ENCODE measurements at places on chromosomes 11 and 22. TPM values are rescaled to one million over a fixed set of nuclear protein-coding genes. Genes with fewer than 3 reads are reported as not detected.

- H3K4me1 ChIP-seq: peaks cover 2% of the 10 kb centered on the region
- H3K27me3 ChIP-seq: no peaks in the 10 kb centered on the region
- H3K27ac ChIP-seq: no peak overlapping the region
Measured at GRCh38 chr11:119298726-119299125, 18.2 kb downstream of the MCAM start.

DNA sequence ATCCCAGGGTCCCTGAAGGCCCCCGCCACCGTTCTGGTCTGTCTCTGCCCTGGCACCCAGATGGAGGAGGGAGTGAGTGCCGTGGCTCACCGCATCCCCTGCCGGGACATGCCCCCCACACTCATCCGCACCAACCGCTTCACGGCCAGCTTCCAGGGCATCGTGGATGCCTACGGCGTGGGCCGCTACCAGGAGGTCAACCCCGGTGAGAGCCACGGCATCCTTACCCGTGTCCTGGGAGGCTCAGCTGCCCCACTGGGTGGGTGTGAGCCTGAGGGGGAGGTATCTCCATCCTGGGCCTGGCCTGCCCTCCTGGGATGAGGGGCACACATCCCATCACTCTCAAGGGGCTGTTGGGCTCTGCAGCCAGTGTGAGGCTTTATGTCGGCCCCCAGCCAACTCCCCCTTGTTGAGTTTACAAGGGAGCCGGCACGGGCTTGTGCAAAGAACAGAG is 6.1 kb downstream of the TCIRG1 start:
- H3K36me3 ChIP-seq: peaks cover 2% of the 10 kb centered on the region
- peaks cover 8% of the 10 kb centered on the region for H3K4me1 ChIP-seq
- no peak overlapping the region for H3K4me3 ChIP-seq
- H3K27me3 ChIP-seq: no peaks in the 10 kb centered on the region
- no peak overlapping the region for H3K27ac ChIP-seq
- DNase-seq: no peak

DNA sequence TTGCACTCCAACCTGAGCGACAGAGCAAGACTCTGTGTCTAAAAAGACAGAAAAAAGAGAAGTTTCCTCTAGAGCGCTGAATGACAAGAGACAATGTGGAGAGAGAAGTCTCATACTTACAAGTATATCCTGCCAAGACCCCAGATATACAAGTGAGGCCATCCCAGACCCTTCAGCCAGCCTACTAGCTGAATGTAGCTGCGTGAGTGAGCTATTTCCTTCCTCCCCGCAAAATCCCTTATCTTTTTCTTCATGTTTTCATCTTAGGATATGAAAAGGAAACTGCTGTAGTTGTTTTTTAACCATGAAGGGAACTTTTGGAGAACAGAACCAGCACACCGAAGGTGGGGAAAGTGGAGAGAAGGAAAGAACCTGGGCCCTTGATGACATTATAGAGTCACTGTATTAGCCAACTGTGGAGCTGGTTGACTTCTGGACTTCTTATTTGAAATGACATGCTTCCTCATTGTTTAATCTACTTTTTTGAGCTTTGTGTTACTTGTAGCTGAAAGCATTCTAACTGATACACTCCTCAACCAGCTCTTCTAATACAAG is 4.4 kb upstream of the DDX17 start:
- no peak overlapping the region for H3K27ac ChIP-seq
- no peaks in the 10 kb centered on the region for H3K27me3 ChIP-seq
- H3K4me1 ChIP-seq: peaks cover 22% of the 10 kb centered on the region
- H3K4me3 ChIP-seq: no peak overlapping the region
- DNase-seq: no peak

- no peak overlapping the region for H3K4me3 ChIP-seq
- DNase-seq: no peak
- no peaks in the 10 kb centered on the region for H3K4me1 ChIP-seq
- no peak overlapping the region for H3K27ac ChIP-seq
- H3K27me3 ChIP-seq: no peaks in the 10 kb centered on the region
- H3K36me3 ChIP-seq: no peaks in the 10 kb centered on the region
Measured at GRCh38 chr22:46416891-46417580, 81.5 kb downstream of the TRMU start.

DNA sequence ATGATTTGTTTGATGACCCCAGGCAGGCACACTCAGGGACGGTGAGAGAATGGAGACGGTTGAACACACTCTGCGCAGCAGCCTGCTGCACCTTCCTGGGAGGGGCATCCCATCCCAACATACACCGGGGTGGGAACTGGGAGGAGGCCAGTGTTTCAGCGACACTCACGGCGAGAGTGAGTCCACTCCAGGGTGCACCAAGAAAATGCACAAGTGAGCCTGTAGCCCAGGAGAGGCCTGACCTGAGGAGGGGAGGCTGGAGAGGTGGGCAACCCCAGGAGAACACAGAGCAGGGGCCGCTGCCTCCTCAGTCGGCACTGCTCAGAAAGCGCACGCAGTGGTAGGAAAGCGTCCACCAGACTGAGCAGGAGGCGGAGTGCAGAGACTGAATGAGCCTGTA is 54.5 kb downstream of the IGF2 start:
- H3K4me3 ChIP-seq: no peak overlapping the region
- no peaks in the 10 kb centered on the region for H3K4me1 ChIP-seq
- DNase-seq: peak; percentile 3
- H3K36me3 ChIP-seq: no peaks in the 10 kb centered on the region
- peaks cover 5% of the 10 kb centered on the region for H3K27me3 ChIP-seq
- no peak overlapping the region for H3K27ac ChIP-seq

DNA sequence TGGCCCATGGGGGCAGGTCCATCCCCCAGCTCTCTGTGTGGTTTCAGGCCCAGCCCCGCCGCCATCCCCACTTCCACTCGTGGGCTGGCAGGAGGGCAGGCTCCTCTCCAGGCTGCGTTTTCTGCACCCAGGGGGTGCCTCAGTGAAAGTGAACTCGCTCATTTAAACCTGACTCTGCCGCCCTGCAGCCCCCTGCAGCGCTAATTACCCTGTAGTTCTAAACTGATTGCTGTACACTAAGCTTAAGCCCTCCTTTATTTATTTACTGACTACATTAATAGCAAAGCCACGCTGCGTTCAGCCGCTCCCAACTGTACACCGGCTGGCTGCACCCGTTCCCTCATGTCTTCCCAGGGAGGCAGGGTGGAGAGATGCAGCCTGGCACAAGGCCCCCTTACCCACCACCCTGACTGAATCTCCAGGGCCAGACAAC is 36.6 kb upstream of the NNMT start:
- H3K4me1 ChIP-seq: peaks cover 12% of the 10 kb centered on the region
- peak overlapping the region; percentile 55 for H3K27ac ChIP-seq
- DNase-seq: no peak
- no peak overlapping the region for H3K4me3 ChIP-seq
- H3K27me3 ChIP-seq: no peaks in the 10 kb centered on the region

GRCh38 chr22:18133452-18133851 is 16.5 kb upstream of the USP18 start:
- peaks cover 9% of the 10 kb centered on the region for H3K36me3 ChIP-seq
- H3K27ac ChIP-seq: no peak overlapping the region
- DNase-seq: no peak

GRCh38 chr22:47281126-47282106 is 519.0 kb downstream of the TBC1D22A start:
- H3K4me3 ChIP-seq: no peak overlapping the region
- H3K27ac ChIP-seq: no peak overlapping the region
- no peaks in the 10 kb centered on the region for H3K36me3 ChIP-seq
- no peak for DNase-seq
- H3K4me1 ChIP-seq: no peaks in the 10 kb centered on the region
- H3K27me3 ChIP-seq: no peaks in the 10 kb centered on the region

GRCh38 chr11:6455070-6455469 is 14.3 kb upstream of the HPX start:
- no peak overlapping the region for H3K27ac ChIP-seq
- no peak for DNase-seq
- H3K4me1 ChIP-seq: no peaks in the 10 kb centered on the region
- no peaks in the 10 kb centered on the region for H3K36me3 ChIP-seq
- H3K4me3 ChIP-seq: no peak overlapping the region
- no peaks in the 10 kb centered on the region for H3K27me3 ChIP-seq

DNA sequence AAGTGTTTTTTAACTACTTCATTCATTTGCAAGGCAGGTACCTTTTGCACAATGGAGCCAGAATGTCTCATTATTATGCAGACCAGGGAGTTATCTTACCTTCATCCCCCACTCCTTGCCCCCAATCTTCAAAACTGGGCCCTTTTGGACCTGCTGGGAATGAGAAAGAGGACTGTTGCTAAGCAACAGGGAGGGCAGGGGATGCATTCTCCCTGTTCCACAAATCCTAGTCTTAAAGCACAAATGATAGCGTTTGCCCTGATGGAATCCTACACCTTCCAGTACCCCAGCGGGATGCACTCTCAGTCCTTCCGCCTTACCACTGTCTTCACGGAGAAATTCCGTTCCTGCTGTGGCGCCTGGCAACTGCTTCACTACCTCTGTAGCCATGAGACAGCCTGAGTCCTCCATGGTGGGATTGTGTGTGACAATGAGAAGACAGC is 4.1 kb upstream of the KCNJ1 start:
- no peak overlapping the region for H3K4me3 ChIP-seq
- no peaks in the 10 kb centered on the region for H3K4me1 ChIP-seq

DNA sequence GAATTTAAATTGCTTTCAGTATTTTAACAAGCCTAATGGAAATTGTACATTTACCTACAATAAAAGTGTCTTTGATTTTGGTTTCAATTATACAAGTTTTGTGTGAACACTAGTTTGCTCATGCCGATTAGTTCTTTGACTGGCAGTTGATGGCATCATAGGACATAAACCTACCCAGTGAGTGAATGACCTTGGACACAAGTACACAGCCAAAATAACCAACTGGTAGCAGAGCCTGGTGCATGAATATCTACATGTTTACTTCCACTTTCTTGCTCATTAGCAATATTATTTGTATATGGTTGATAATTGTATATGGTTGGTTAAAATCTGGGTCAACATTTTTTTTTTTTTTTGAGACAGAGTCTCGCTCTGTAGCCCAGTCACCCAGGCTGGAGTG is 37.8 kb downstream of the STIM1 start:
- no peak overlapping the region for H3K4me3 ChIP-seq
- peaks cover 41% of the 10 kb centered on the region for H3K4me1 ChIP-seq
- peaks cover 38% of the 10 kb centered on the region for H3K36me3 ChIP-seq
- no peaks in the 10 kb centered on the region for H3K27me3 ChIP-seq
- H3K27ac ChIP-seq: peak overlapping the region; percentile 57

DNA sequence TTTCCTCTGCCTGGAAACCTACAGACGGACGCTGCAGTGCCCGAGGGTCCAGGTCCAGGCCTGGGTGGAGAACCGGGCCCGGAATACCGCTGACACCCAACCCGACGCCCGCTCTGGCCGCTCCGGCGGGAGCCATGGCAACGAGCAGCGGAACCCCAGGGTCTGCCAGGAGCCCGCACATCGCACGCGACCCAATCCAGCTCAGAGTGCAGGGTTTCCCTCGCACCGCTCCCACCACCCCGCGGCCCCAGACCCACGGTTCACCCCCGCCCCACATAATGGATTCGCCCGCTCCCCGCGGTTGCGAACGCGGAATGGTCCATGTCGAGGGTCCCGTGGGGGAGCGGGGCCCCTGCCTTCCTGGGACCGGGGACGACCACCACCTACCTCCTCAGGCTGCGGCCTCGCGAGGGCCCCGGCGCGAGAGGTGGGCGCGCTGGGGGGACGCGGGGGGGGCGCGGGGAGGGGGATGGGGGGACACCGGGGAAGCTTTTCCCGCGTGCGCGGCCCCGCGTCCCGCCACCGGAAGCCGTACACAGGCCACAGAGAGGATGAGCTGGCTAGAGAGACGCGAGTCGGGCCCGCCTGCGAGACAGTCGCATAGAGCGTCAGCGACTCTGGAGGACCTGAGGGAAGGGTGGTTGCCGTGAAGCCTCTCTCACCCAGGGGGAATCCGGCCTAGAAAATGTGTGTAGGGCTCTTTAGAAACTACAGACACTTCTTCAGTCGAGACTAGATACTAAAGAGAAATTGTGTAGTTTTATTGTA is at the start of gene SSRP1:
Gene SSRP1, minus strand, starts transcription at position 550 of the 768 bp plus-strand sequence. CDS start 771 bp downstream, outside the sequence.
- H3K4me3 ChIP-seq: peak within 1 kb of the TSS; percentile 89
- H3K27ac ChIP-seq: peak within 1 kb of the TSS; percentile 98
- peaks cover 5% of the 10 kb centered on the region for H3K27me3 ChIP-seq
- peaks cover 39% of the 10 kb centered on the region for H3K36me3 ChIP-seq
- peak; percentile 90 for DNase-seq

- H3K4me3 ChIP-seq: no peak overlapping the region
- no peak for DNase-seq
- H3K27ac ChIP-seq: no peak overlapping the region
- H3K36me3 ChIP-seq: no peaks in the 10 kb centered on the region
- no peaks in the 10 kb centered on the region for H3K4me1 ChIP-seq
Measured at GRCh38 chr11:109165035-109165434, 257.0 kb upstream of the C11orf87 start.

DNA sequence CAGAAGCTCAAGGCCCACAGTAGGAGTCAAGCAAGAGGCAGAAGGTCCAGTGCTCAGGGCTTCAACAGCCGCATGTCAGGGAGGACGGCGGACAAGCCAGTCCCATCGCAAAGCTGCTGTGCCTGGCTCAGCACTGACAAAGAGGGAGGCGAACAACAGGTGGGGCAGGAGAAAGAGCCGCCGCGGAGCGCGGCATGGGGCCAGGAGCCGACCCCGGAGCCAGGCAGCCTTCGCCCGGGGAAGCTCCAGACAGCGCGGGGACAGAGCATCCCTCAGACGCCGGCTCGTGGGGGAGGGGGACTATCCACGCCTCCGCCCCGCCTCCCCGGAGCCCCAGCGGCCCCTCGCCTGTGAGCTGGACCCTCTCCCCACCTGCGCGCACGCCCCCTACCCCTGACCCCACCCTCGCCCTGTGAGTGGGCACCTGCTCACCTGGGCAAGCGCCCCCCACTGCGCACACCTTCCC is 369 bp downstream of the DHCR7 start:
- peaks cover 30% of the 10 kb centered on the region for H3K36me3 ChIP-seq
- no peaks in the 10 kb centered on the region for H3K27me3 ChIP-seq
- H3K27ac ChIP-seq: peak overlapping the region; percentile 84
- peak; percentile 49 for DNase-seq
- H3K4me1 ChIP-seq: peaks cover 52% of the 10 kb centered on the region

- DNase-seq: no peak
- no peaks in the 10 kb centered on the region for H3K27me3 ChIP-seq
- H3K36me3 ChIP-seq: peaks cover 42% of the 10 kb centered on the region
- peak overlapping the region; percentile 100 for H3K4me3 ChIP-seq
Measured at GRCh38 chr11:123063826-123064657, 2.1 kb upstream of the HSPA8 start.

GRCh38 chr11:119845756-119846155 is 116.8 kb upstream of the NECTIN1 start:
- no peak for DNase-seq
- H3K36me3 ChIP-seq: no peaks in the 10 kb centered on the region
- no peaks in the 10 kb centered on the region for H3K4me1 ChIP-seq
- no peaks in the 10 kb centered on the region for H3K27me3 ChIP-seq

SSTR3 gene
- 10.1 TPM for total RNA-seq

DAGLA gene
- total RNA-seq: 0.44 TPM

CDC42BPG gene
- total RNA-seq: 1.3 TPM

RAPSN gene
- total RNA-seq: 0.50 TPM

GLYATL1 gene
- total RNA-seq: not detected

SPDYC gene
- total RNA-seq: not detected

KRTAP5-10 gene
- not detected for total RNA-seq
